ENCODE measurements at places on chromosomes 1 and 21. TPM values are rescaled to one million over a fixed set of nuclear protein-coding genes. Genes with fewer than 3 reads are reported as not detected.

The LCA5L gene
- 1.0 TPM for total RNA-seq

The ERVH48-1 gene
- not detected for total RNA-seq

The RPTN gene
- not detected for total RNA-seq

The TAS1R1 gene
- total RNA-seq, result not detected

The KCNK1 gene
- not detected for total RNA-seq

The TLCD4 gene
- total RNA-seq, result 0.19 TPM

The CRYAA gene
- not detected for total RNA-seq

The TDRD5 gene
- not detected for total RNA-seq

- H3K4me3 ChIP-seq, result peak overlapping the region; percentile 83
- peaks cover 64% of the 10 kb centered on the region for H3K4me1 ChIP-seq
- H3K27ac ChIP-seq, result peak overlapping the region; percentile 97
- peak; percentile 85 for DNase-seq
These were observed 43.8 kb downstream of the SLC44A3 start for GRCh38 chr1:94863919-94864318.

DNA sequence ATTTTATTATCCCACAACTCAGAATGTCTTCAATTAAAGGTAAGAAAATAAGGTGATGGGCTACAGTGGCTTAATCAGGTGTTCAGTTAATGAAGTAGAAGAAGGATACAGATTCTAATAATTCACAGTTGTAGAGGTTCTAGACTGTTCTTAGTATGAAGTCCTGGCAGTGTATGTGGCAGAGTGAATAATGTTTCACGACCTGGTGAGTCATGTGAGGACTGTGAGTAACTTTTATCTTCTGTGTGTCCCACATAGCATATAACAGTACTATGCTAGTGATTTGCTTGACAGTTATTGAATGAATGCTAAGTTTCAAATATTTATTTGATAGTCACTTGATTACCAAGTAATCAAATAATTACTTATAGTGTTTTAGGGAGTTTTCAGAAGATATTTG lies 20.0 kb downstream of the SLC16A4 start:
- DNase-seq, result peak; percentile 75
- peak overlapping the region; percentile 66 for H3K27ac ChIP-seq
- H3K4me1 ChIP-seq, result peaks cover 23% of the 10 kb centered on the region
- no peak overlapping the region for H3K4me3 ChIP-seq

- H3K36me3 ChIP-seq, result no peaks in the 10 kb centered on the region
- H3K4me1 ChIP-seq, result no peaks in the 10 kb centered on the region
- no peak overlapping the region for H3K27ac ChIP-seq
- DNase-seq, result no peak
These were observed 725.2 kb downstream of the LRRIQ3 start for GRCh38 chr1:73472810-73473209.

DNA sequence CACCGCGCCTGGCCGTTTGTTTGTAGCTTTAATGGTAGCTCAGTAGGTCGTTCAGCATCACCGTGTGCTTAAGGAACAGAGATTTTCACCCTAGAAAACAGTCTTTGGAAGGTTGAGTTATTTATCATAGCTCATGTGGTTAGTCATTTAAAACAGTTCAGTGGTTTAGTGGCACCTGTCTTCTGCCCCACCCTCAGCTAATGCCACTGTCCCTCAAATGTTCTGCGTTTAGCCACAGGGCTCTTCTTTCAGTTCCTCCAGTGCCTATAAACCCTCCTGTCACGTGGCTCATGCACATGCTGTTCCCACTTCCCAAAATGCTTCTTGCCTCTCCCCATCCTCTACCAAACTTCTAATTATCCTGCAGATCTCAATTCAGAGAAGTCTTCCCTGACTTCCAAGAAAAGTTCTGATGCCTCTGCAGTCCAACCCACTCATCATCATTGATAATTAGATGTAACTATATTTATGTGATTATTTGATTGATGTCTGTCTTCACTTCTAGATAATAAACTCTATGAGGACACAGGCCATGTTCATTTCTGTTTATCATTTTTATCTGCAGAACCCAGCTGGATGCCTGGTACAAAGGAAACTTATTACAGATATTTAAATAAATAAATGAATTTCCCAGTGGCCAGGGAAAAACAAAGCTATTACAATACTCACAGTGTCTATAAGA lies 14.4 kb upstream of the DIPK1A start:
- peaks cover 6% of the 10 kb centered on the region for H3K4me1 ChIP-seq
- no peak for DNase-seq
- H3K27ac ChIP-seq, result no peak overlapping the region
- no peak overlapping the region for H3K4me3 ChIP-seq
- H3K36me3 ChIP-seq, result no peaks in the 10 kb centered on the region

DNA sequence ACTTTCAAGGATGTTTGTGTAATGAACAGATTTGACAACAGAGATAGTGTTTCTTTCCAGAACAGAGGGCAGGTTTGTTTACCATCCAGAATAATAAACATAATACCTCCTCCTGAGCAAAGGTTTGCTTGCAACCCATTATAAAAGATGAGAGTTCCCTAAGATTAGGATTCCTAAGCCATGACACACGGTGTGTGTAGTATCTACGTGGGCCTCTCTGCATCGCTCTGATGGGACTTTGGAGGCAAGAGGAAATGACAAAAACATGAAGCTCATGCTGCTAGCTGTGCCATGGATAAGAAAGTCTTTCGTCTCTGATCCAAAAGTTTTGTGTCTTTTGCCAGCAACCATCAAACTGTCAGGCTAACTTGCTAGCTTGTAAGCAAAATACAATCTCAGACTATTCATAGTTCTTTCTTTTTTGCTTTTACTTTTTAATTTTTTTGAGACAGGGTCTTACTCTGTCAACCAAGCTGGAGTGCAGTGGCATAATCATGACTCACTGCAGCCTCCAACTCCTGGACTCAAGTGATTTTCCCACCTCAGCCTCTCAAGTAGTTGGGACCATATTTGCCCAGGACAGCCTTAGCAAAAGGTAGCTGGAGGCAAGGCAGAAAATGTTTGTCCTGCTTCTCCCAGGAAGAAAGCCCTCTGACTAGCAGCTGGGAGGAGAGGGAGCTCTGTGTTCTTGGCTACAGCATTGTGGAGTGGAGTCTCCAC lies 81.1 kb downstream of the LHX4 start:
- peaks cover 46% of the 10 kb centered on the region for H3K4me1 ChIP-seq
- peaks cover 12% of the 10 kb centered on the region for H3K36me3 ChIP-seq
- no peaks in the 10 kb centered on the region for H3K27me3 ChIP-seq
- peak overlapping the region; percentile 68 for H3K27ac ChIP-seq
- DNase-seq, result peak; percentile 47

- H3K27me3 ChIP-seq, result peaks cover 47% of the 10 kb centered on the region
- H3K27ac ChIP-seq, result no peak overlapping the region
- H3K4me1 ChIP-seq, result peaks cover 7% of the 10 kb centered on the region
- peak; percentile 23 for DNase-seq
These were observed 109.7 kb upstream of the ZBTB40 start for GRCh38 chr1:22341791-22342605.

GRCh38 chr1:150661156-150661555 lies 31.7 kb upstream of the ENSA start:
- H3K4me1 ChIP-seq, result no peaks in the 10 kb centered on the region
- peaks cover 21% of the 10 kb centered on the region for H3K36me3 ChIP-seq
- peaks cover under 1% of the 10 kb centered on the region for H3K27me3 ChIP-seq

GRCh38 chr1:151511636-151512215 lies 539 bp downstream of the CGN start:
- peaks cover 26% of the 10 kb centered on the region for H3K27me3 ChIP-seq
- no peak overlapping the region for H3K27ac ChIP-seq
- no peaks in the 10 kb centered on the region for H3K36me3 ChIP-seq
- peak overlapping the region; percentile 74 for H3K4me3 ChIP-seq

DNA sequence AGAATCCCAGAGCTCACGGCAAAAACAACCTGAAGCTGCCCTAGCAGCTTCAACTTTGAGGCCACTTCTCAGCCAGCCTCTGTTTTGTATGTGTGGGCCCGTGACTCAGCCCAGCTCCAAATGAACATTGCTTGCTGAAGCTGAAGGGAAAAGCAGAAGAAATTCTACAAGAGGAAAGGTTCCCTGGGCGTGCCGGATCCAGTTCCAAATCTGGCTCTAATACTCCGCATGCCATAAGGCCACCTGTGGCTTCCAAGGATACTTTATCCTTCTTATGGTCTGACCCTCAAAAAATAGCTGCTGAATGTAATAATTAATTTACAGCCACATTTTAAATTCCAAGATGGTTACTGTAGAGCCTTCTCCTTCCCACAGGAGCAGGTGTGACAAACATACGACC lies 24.3 kb downstream of the TSPAN2 start:
- no peak overlapping the region for H3K4me3 ChIP-seq
- H3K27me3 ChIP-seq, result no peaks in the 10 kb centered on the region
- no peak overlapping the region for H3K27ac ChIP-seq
- DNase-seq, result no peak

GRCh38 chr1:26078286-26079177 lies 11.1 kb upstream of the TRIM63 start:
- no peak overlapping the region for H3K27ac ChIP-seq
- peaks cover 6% of the 10 kb centered on the region for H3K4me1 ChIP-seq
- H3K36me3 ChIP-seq, result no peaks in the 10 kb centered on the region

Measured in HFFc6 (cell line).